NCI-H524 (cell line): ENCODE measurements at places on chromosomes 12 and 14.

GRCh38 chr12:30263434-30263833, 432.2 kb downstream of the IPO8 start:
- no peak for DNase-seq

- DNase-seq = no peak
These were observed 120.4 kb upstream of the KRR1 start for GRCh38 chr12:75631831-75632230.

GRCh38 chr12:6125310-6125608, 789 bp upstream of the VWF start:
- DNase-seq = no peak

DNA sequence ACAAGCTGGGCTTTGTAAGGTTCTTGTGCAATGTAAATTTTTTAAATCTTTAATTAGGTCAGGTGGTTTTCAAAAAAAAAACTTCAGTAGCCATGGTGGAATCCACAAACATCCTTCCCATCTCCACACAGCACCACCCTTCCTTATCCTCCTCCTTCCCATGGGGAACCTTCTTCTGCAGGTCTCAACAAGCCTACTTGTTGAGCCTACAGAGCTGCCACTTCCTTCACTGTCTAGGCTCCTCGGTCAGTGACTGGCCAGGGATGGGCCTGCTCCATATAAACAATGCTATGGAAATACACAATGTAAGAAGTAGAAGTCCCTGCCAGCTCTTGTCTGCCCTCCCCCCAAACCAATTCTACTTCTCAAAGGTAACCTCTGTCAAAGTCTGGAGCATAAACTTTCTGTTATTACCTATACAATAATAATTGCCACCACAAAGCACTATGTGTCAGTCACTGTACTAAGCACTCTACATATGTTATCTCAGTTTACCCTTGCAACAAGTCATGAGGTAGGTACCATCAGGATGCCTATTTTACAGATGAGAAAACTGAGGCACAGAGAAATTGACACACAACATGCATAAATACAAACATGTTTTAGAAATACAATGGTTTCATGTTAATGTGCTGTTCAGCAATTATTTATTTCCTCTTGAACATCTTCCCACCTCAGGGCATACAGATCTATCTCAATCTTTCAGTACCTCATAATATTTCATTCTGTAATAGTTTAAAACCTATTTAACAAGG, 17.4 kb downstream of the LIMA1 start:
- DNase-seq = no peak

- peak; percentile 72 for DNase-seq
These were observed 22.9 kb upstream of the DHRS7 start for GRCh38 chr14:60188115-60188514.

DNA sequence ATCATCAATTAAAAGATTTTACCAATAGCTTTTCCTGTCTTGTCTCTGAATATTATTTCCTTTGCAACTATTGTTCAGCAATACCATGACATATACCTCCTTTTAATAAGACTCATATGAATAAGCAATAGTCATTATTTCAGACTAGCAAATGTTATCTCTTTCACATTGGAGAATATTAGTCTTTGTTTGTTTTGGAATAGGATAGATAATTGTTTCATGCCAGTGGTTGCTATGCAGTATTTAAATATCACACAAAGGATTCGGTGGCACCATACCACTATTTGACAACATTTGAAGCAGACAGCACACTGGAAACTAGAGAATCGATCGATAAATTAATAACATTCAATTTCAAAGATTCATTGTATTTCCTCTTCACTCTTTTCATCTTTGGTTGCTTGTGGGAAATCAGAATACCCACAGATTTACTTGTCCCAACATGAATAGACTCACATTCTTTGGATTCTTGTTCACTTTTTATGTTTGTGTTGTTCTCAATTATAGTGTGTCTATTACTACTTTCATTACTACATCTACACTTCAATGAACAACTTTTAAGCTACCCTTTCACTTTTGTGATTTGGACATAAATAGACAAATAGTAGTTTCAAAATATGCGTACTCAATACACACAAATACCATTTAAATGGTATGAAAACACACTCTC, 42.7 kb upstream of the TBPL2 start:
- no peak for DNase-seq

DNA sequence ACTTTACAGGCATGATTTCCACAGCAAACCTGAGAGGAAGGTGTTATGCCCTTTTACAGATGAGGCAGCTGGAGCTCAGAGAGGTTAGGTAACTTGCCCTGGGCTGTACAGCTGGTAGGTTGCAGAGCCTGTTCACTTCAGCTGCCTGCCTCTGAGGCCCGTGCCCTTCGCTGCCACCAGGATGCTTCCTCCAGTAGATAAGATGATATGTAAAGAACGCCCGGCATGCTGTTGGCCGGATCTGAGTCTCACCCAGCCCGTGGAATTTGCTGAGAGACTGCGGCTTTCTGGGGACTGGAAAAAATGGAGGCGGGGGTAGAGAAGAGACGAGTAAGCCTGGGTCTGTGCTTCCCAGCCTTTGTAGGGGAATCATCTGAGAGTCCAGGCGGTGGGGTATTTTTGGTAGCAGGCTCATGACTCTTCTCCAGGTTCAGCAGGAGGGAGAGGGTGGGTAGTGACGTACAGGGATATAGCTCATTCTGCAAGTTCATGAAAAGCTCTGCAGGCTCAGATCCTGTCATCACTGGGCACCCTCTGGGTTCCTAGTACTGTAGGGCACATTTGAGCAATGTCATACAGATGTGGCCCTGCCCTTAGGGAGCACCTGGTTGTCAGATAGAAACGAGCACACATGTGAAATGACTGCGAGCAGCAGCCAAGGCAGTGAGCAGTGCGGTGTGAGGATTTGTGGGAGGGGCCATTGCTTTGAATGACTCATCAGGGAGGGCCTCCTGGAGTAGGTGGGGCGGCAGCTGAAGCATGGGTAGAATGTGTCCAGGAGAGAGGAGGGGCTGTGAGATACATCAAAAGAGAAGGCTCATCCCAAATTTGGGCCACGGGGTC, 159.4 kb downstream of the TSPAN9 start:
- peak; percentile 69 for DNase-seq

DNA sequence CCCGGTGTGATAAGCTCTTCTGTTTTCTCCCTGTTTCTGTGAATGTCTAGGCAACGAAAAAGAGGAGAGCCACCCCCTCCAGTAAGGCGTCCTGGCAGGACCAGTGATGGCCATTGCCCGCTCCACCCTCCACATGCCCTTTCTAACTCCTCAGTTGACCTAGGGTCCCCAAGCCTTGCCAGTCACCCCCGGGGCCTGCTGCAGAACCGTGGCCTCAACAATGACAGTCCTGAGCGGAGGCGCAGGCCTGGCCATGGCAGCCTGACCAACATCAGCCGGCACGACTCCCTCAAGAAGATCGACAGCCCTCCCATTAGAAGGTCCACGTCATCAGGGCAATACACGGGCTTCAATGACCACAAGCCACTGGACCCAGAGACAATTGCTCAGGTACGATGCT, 94.3 kb downstream of the KICS2 start:
- DNase-seq = no peak

GRCh38 chr14:67449096-67449495, 37.1 kb upstream of the PLEK2 start:
- no peak for DNase-seq

GRCh38 chr12:109689426-109689825, 24.2 kb upstream of the FAM222A start:
- no peak for DNase-seq
